ENCODE measurements at places on chromosomes 7 and 10. TPM values are rescaled to one million over a fixed set of nuclear protein-coding genes. Genes with fewer than 3 reads are reported as not detected.

Gene MMRN2
- 0.07 TPM for polyA plus RNA-seq

Gene PNLIP
- not detected for polyA plus RNA-seq

- no peaks in the 10 kb centered on the region for H3K36me3 ChIP-seq
- no peaks in the 10 kb centered on the region for H3K4me1 ChIP-seq
- H3K27me3 ChIP-seq = no peaks in the 10 kb centered on the region
- no peak overlapping the region for H3K4me3 ChIP-seq
Measured at GRCh38 chr7:92968502-92968901, 132.1 kb upstream of the CDK6 start.

Gene COMMD3
- 13.5 TPM for polyA plus RNA-seq

DNA sequence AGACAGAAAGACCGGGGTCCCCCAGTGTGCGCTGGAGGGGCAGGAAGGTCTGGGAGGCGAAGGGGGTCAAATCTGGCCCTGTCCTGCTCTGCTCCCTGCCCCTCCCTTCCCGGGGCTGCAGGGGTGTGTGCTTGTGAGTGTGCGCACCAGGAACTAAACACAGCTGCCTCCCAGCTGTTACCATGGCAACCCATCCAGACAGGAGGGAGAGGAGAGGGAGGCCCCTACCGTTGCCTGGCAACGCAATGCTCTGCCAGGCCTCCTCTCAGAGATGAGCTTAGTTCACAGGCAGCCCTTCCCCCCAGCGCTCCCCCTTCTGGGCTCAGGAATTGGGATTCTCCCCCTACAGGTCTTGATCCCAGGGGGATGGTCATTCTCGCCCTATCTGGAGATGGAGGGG, 6.1 kb downstream of the NYAP1 start:
- DNase-seq = peak; percentile 30
- H3K4me3 ChIP-seq = no peak overlapping the region
- H3K27me3 ChIP-seq = peaks cover 30% of the 10 kb centered on the region
- H3K4me1 ChIP-seq = peaks cover 13% of the 10 kb centered on the region

DNA sequence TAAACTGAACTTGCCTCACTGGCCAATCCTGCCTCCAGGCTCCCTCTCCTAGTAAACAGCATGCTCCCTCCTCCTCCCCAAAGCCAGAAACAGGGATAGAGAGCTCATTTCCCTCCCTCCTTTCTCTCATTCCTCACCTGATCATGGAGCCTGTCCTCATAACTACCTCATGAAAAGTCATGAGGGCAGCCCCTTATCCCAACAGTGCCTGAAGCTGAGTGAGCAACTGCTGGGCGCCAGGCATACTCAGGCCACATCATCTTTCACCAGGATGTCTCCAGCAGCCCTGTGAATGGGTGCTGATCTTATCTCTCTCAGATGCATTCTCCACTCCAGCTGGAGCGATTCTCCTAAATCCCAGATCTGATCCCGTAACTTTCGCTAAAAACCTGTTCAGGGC, 307.2 kb downstream of the PRPF18 start:
- no peak overlapping the region for H3K4me3 ChIP-seq
- H3K36me3 ChIP-seq = no peaks in the 10 kb centered on the region
- no peak for DNase-seq
- peaks cover 71% of the 10 kb centered on the region for H3K27me3 ChIP-seq
- peaks cover 14% of the 10 kb centered on the region for H3K4me1 ChIP-seq

DNA sequence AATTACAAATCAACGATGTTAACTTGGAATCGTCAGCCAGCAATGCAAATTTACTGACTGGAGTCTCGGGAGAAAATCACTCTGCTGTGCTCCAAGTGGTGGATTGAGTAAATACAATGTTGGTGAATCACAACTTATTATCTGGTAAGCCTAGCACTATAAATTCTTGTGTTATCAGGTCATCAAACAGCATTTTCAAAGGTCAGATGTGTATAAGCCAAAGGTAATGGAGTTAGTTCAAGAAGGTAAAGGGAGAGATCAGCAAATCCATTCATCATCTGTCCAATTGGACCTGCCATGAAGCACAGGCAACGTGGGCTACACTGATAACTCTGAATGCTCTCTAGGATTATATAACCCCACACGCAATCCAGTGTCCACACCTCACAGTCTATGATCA, 13.9 kb downstream of the CUBN start:
- no peak overlapping the region for H3K27ac ChIP-seq
- H3K27me3 ChIP-seq = no peaks in the 10 kb centered on the region
- no peak for DNase-seq
- no peak overlapping the region for H3K4me3 ChIP-seq
- H3K36me3 ChIP-seq = no peaks in the 10 kb centered on the region

Gene MSMB
- not detected for polyA plus RNA-seq

GRCh38 chr10:78766603-78767002, 302.2 kb upstream of the ZMIZ1 start:
- DNase-seq = no peak
- H3K27me3 ChIP-seq = no peaks in the 10 kb centered on the region
- peaks cover 33% of the 10 kb centered on the region for H3K4me1 ChIP-seq
- no peak overlapping the region for H3K27ac ChIP-seq
- no peak overlapping the region for H3K4me3 ChIP-seq
- no peaks in the 10 kb centered on the region for H3K36me3 ChIP-seq

GRCh38 chr10:103630156-103630555, 136.7 kb downstream of the NEURL1 start:
- H3K27ac ChIP-seq = no peak overlapping the region
- no peaks in the 10 kb centered on the region for H3K4me1 ChIP-seq
- H3K27me3 ChIP-seq = no peaks in the 10 kb centered on the region

- peak overlapping the region; percentile 59 for H3K4me3 ChIP-seq
- peaks cover 27% of the 10 kb centered on the region for H3K36me3 ChIP-seq
- peak overlapping the region; percentile 10 for H3K27ac ChIP-seq
- DNase-seq = no peak
- H3K27me3 ChIP-seq = no peaks in the 10 kb centered on the region
Measured at GRCh38 chr7:23299770-23300300, 696 bp downstream of the MALSU1 start.

- peak; percentile 11 for DNase-seq
- peaks cover 88% of the 10 kb centered on the region for H3K36me3 ChIP-seq
- H3K4me3 ChIP-seq = no peak overlapping the region
- no peaks in the 10 kb centered on the region for H3K27me3 ChIP-seq
- peaks cover 13% of the 10 kb centered on the region for H3K4me1 ChIP-seq
Measured at GRCh38 chr10:48748573-48748972, 63.9 kb downstream of the WDFY4 start.

- no peak for DNase-seq
- H3K27ac ChIP-seq = no peak overlapping the region
- no peaks in the 10 kb centered on the region for H3K36me3 ChIP-seq
- no peaks in the 10 kb centered on the region for H3K4me1 ChIP-seq
- H3K4me3 ChIP-seq = no peak overlapping the region
- no peaks in the 10 kb centered on the region for H3K27me3 ChIP-seq
Measured at GRCh38 chr10:111137587-111137986, 60.8 kb downstream of the ADRA2A start.

Gene ZPBP
- not detected for polyA plus RNA-seq

DNA sequence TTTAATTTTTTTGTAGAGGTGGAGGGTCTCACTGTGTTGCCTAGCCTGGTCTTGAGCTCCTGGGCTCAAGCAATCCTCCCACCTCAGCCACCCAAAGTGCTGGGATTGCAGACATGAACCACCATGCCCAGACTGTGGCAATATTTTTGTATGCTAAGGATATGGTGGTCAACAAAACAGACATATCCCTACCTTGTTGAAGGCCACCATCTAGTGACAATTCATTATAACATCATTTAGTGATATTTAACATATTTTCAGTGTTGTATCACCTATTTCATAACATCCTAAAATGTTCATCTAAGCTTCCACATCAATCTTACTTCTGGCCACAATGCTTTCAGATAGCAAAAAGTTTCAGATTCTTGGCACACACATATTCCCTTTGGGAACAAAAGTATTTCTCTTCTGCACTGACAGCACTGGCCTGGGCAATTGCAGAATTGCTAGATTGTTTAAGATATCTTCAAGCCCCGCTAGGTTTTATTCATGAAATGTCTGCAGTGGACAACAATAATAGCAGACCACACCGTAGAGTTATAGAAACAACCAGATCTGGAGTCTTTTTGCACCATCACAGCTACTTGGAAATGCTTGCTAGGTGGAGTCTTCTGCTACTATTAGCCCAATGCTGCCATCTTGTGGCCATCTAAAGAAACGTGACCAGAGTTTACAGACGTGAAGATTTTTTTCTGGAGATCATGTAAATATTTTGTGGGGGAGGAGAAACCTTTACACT, 58.4 kb downstream of the DNAJC12 start:
- H3K4me1 ChIP-seq = peaks cover 15% of the 10 kb centered on the region
- no peaks in the 10 kb centered on the region for H3K27me3 ChIP-seq
- H3K36me3 ChIP-seq = no peaks in the 10 kb centered on the region
- DNase-seq = peak; percentile 77

DNA sequence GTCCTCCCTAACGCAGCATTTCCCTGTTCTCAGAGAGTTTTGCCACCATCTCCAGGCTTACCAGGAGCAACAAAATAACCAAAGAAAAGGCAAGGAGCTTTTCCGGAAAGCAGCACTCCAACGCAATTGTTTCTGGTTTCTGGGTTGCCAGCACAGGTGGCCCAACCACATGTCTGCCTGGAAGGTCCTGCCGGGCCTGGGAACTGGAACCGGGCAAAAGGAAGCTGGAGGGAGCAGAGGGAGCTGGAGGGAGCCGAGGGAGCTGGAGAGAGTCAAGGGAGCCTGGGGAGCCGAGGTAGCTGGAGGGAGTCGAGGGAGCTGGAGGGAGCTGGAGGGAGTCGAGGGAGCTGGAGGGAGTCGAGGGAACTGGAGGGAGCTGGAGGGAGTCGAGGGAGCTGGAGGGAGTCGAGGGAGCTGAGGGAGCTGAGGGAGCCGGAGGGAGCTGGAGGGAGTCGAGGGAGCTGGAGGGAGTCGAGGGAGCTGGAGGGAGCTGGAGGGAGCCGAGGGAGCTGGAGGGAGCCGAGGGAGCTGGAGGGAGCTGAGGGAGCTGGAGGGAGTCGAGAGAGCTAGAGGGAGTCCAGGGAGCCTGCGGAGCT, 54.6 kb downstream of the STK32C start:
- H3K4me3 ChIP-seq = no peak overlapping the region
- H3K27ac ChIP-seq = no peak overlapping the region
- H3K36me3 ChIP-seq = no peaks in the 10 kb centered on the region

DNA sequence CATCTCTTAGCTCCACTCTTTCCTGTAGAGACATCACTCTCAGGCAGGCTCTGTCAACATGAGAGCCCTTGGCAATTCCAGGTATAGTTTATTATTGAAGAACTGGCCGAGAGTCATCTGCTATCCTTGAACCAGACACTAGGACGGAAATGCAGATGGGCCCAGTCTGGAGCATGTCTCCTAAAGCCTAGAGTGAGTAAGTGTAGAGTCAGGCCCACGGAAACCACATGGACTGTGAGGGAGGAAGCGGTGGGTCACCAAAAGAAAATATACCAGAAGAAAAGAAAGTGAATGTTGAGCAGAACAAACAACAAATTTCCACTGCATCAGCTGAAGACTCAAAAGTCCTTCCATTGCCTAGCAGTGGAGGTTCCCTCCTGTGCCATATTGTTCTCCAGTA, 15.7 kb upstream of the RELN start:
- no peaks in the 10 kb centered on the region for H3K36me3 ChIP-seq
- no peaks in the 10 kb centered on the region for H3K27me3 ChIP-seq
- no peak for DNase-seq
- H3K4me1 ChIP-seq = no peaks in the 10 kb centered on the region
- no peak overlapping the region for H3K4me3 ChIP-seq

DNA sequence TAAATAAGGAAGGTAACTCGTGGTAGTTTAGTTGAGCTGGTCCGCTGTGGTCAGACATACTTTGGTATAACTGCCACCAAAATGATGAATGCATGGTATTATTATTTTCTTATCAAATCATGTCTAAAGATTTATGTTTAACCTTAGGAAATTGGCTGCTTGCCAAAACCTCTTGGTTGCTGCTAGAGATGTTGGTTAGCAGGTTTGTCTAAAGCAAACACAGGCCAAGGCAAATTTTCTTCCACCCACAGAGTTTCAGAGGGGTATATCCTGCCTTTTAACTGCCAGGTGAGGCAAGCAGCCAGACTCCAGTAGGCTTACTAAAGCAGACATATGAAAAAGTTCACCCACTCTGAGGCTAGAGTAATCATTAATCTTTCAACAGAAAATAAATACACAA, 101.4 kb downstream of the SEMA3E start:
- H3K4me3 ChIP-seq = no peak overlapping the region
- DNase-seq = no peak
- no peaks in the 10 kb centered on the region for H3K4me1 ChIP-seq
- H3K36me3 ChIP-seq = no peaks in the 10 kb centered on the region

DNA sequence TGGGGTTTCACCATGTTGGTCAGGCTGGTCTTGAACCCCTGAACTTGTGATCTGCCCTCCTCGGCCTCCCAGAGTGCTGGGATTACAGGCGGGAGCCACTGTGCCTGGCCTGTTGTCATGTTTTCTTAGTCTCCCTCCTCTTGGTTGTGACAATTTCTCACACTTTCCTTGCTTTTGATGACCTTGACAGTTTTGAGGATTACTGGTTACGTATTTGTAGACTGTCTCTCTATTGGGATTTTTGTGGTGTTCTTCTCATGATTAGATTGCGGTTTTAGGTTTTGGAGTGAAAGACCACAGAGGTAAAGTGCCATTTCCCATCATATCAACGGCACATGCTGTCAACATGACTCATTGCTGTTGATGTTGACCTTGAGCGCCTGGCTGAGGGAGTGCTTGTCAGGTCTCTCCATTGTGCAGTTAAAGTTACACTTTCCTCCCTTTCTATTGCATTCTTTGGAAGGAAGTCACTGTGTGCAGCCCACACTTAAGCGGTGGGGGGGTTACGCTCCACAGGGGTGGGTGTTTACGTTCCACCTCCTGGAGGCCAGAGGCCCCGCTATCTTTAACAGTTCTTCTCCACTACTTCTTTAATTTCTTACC, 10.8 kb downstream of the NEURL1 start:
- no peaks in the 10 kb centered on the region for H3K36me3 ChIP-seq
- H3K27me3 ChIP-seq = no peaks in the 10 kb centered on the region
- peaks cover 7% of the 10 kb centered on the region for H3K4me1 ChIP-seq
- H3K4me3 ChIP-seq = no peak overlapping the region
- DNase-seq = no peak

Gene LLCFC1
- not detected for polyA plus RNA-seq

DNA sequence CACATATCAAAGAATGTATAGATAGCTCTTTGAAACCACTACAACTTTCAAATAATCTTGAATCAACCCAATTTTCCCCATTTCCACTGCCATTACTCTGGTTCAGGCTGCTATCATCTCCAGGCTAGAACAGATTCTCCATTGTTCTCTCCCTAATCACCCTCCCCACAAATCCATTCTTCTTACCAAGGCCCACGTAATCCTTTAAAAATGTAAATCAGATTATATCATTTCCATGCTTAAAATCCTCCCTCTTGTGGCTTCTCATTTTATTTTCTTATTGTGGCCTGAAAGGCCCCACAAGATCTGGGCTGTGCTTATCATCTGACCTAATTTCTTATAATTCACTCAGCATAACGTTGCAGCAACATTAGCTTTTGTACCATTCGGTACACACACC, 3.0 kb upstream of the PON1 start:
- no peak overlapping the region for H3K4me3 ChIP-seq
- H3K36me3 ChIP-seq = no peaks in the 10 kb centered on the region
- no peaks in the 10 kb centered on the region for H3K4me1 ChIP-seq
- no peak for DNase-seq
